ENCODE measurements at places on chromosomes 2 and 18.

DNA sequence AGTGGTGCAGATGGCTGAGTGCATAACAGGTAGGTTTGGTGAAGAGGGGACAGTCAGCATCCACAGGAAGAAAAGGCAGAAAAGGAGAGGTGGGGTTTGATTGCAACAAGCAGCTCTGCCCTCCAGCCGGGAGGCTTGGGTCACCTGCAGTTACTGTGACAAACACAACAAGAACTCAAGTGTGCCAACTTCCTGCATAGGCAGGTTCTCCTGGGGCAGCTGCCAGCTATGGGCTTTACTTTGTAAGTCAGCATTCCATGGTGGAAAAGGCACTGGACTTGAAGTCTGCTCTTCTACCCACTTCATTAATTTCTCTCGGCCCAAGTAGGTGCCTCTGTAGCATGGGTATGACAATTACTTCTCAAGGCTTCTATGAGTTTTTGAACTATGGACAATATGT lies 98.9 kb downstream of the MYT1L start:
- no peak for DNase-seq

DNA sequence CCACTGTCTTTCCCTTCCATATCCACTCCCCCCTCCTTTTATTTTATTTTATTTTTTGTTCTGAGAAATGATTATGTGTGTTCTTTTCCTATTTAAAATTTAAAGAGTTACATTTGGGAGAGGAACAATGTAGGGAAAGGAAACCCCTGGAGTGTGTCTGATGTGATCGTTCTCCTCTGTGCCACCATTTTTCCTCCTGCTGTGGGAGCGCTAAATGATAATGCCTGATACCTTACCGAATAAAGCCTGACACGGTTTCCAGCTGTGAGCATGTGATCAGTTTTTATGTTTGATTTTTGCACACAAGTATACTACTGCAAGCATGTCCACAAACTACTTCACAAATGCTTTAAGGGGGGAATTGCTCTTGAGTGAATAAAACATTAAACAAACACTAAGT lies 317.8 kb upstream of the FANCL start:
- no peak for DNase-seq

GRCh38 chr2:151367571-151367970 lies 10.2 kb downstream of the TNFAIP6 start:
- DNase-seq, result no peak

DNA sequence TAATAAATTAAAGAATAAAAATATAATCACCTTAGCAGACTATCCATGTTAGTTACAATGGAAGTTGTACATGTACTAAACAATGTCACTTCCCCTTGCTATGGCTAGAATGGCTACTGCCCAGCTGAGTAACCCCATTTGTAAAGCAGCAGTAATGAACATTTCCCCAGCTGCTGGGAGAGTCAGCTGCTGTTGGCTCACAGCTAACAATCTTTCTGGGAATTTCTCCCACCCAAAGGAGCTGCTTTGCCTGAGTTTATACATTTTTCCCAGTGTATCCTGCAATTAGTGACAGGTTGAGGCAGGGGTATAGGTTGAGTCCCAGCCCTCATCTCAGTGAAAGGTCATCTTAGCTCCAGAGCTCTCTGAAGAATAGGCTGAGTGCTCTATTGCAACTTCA lies 665.6 kb upstream of the KLHL29 start:
- DNase-seq, result no peak

- no peak for DNase-seq
Observed at GRCh38 chr2:109316091-109316490, 187.1 kb downstream of the SH3RF3 start.

GRCh38 chr2:119489232-119489952 lies 34.9 kb downstream of the SCTR start:
- no peak for DNase-seq

DNA sequence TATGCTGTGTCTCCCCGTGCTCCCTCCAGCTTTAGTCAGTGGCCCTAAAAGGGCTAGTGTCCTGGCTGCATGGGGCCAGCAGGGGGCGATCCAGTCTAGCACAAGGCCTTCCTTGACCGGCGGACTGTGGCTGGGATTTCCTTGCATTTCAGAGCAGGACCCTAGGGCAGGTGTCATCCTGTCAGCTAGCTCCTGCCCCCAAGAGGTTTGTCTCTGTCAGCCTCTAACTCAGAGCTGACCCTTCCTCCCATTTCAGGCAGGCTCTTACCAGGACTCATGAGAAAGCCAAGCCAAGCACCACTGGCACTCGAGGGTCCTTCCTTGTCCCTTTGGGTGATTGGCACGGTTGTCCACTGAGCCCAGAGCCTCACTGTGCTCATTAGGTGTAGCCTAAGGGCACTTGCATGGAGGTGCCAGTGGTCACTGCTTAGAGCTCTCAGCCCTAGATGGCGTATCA lies 140.3 kb downstream of the RPIA start:
- DNase-seq, result no peak

GRCh38 chr18:45935591-45936335 lies 31.4 kb downstream of the EPG5 start:
- DNase-seq, result no peak

DNA sequence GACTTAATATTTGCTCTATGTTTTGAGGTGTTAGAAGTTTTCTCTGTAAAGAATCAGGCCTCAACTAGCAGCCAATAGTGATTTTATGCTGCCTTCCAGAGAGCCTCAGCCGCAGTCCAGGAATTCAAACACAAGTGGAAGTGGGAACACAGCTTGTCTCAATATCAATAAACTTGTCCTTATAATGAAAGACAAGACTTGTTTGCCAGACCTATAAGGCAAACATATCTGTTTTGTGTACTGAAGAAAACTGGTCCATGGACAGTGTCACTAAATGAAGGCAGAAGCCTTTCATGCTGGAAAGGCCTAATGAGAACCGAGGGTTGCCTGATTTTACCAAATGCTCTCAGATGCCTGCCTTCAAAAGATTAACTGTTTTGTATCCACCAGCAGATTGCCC lies 182.2 kb downstream of the EPHA4 start:
- no peak for DNase-seq

GRCh38 chr2:239025096-239025801 lies 177.4 kb downstream of the TWIST2 start:
- DNase-seq, result no peak
